Activated naive CD4-positive, alpha-beta T cell treated with anti-CD3 and anti-CD28 coated beads, Interleukin-2, amount 50 U/mL, for 72 hours (primary cell): ENCODE measurements at places on chromosomes 13 and 19.
A peak's percentile ranks its signal among the peaks of the same experiment; 100 is the strongest.

DNA sequence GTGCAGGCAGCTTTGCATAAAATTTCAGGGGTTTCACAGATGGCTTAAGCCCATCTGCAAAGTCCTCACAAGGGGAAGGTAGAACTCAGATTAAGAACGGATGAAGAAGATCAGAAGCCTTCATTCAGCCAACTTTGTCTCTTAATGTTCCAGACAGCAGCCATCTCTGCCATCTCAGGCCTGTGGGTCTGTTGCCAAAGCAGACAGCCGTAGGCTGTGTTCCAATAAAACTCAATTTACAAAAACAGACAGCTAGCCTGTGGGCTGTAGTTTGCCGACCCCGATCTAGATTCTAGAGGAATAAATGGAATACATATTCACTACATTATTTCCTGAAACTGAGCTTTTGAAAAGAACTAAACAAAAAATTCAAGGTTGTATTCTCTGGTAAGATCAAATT, 3.8 kb downstream of the DCUN1D2 start:
- DNase-seq = no peak

GRCh38 chr13:40496035-40496810, 170.2 kb downstream of the FOXO1 start:
- no peak for DNase-seq

DNA sequence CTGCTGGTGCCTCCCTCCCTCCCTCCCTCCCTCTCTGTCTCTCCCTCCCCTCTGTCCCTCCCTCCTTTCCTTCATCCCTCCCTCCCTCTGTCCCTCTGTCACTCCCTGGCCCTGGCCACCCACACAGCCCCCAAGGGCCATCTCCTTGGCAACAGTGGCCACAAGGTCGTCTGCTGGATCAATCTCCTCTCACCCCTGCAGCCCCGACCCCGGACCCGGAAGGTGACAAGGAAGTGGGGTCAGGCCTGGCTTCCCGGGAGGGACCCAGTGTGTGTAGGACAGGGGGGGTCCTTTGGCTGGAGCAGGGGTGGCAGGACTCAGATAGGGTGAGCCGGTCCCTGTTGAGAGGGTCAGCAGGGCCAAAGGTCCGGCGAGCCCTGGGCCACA, 21.9 kb upstream of the TCF3 start:
- DNase-seq = no peak

DNA sequence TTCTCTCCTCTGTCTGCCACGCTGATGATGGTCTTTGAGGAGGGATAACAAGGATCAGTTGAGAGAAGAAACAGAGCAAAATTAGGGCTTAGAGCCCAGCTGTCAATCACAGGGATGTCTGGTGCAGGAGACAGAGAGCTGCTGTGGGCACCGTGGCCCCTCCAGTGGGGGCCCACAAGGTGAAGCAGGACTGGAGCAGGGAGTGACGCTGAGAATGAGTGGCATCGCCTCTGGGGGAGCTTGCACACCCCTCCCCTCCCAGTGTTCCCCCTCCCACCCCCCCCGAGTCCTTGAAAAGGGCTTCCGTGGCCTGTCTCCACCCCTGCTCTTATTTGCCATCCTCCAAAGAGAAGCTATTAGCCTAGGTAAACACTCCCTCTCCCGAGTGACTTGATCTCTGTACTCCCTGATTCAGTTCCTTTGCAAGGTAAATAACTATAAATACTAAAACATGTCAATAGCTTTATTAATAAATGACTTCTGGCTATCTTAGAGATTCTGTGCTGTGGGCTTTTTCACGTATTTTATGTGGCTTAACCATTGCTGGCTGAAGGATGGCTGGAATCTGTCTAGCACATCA, 440.0 kb downstream of the ZNF536 start:
- DNase-seq = no peak

GRCh38 chr19:7063339-7063738, 4.9 kb upstream of the MBD3L3 start:
- DNase-seq = peak; percentile 2

GRCh38 chr19:42441049-42441445, 1.7 kb downstream of the CXCL17 start:
- DNase-seq = no peak

DNA sequence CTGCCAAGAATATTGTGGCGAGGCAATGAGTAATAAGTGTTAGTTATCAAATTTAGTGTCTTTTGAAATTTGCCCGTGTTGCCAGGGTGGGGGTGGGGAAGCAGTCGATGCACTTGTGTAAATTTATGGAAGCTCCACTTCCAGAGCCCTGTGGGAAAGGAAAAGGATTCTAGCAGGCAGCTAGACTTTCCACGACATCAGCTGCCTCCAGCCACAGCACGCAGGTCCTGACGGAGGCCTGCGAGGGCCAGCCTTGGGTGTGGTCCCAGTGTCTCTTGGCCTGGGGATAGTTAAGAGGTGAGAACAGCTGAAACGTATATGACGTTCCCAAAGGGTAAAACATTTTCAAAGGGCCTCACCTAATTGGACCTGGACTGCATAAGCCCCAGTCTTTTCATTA, 433.0 kb downstream of the TSHZ3 start:
- DNase-seq = no peak

GRCh38 chr13:40644838-40645604, 21.4 kb downstream of the FOXO1 start:
- DNase-seq = no peak

- DNase-seq = no peak
Observed at GRCh38 chr13:99822820-99823219, 148.7 kb downstream of the ZIC5 start.

DNA sequence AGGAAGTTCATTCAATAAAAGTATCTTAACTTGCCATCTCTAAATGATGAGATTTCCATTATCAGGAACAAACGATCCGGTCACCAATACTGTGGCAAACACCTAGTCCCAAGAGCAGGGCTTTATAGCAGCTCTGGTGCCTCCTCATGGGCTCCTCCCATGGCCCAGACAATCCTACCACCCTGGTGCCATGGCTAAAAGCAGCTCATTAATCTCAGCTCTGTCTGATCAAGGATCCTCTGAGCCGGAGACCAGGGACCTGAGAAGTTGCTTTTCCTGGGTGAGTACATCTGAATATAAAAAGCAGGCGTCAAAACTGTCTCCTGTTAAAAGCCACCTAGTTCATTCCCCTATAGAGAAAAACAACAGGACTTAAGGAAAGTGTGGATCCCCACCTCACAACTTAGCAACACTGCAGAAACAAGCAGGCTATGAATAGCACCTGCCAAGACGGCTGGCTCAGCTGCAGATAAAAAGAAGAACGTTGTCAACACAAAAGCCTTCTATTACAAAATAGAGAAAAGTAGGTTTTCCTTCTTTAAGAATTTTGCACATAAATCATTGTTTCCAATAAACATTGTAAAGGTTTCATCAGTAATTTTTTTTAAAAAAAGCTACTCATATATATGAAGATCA, 30.3 kb downstream of the TSHZ3 start:
- no peak for DNase-seq

DNA sequence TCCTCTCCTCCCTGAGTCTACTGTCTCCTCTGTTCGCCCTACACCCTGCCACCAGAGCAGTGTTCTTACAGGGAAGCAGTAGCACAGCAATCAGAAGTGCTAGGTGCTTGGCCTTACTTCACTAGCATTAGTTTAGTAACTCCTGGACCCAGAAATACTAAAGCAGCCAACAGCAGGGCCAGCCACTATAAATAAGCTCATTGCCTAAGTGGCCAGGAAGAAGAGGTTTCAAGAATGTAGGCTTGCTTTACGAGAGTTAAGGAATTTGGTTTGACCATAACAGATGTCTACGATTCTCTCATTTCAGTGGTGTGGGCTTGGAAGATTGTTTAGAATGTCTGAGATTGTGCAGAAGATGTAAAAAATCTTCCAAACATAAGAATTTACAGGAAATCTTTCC, 103.3 kb downstream of the ZAR1L start:
- DNase-seq = no peak

GRCh38 chr19:5914946-5915781, 1.1 kb downstream of the CAPS start:
- DNase-seq = no peak

DNA sequence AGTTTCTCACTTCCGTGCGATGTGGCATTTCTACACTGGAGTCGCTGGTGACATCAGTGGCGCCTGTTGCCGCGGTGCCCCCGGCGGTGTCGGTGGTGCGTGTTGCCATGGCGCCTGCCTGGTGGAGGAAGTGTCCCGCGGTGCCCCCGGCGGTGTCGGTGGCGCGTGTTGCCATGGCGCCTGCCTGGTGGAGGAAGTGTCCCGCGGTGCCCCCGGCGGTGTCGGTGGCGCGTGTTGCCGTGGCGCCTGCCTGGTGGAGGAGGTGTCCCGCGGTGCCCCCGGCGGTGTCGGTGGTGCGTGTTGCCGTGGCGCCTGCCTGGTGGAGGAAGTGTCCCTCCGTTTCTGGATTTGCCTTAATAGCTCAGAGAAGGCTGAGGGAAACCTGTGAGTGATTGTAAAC, 127.6 kb downstream of the KDM4B start:
- no peak for DNase-seq

DNA sequence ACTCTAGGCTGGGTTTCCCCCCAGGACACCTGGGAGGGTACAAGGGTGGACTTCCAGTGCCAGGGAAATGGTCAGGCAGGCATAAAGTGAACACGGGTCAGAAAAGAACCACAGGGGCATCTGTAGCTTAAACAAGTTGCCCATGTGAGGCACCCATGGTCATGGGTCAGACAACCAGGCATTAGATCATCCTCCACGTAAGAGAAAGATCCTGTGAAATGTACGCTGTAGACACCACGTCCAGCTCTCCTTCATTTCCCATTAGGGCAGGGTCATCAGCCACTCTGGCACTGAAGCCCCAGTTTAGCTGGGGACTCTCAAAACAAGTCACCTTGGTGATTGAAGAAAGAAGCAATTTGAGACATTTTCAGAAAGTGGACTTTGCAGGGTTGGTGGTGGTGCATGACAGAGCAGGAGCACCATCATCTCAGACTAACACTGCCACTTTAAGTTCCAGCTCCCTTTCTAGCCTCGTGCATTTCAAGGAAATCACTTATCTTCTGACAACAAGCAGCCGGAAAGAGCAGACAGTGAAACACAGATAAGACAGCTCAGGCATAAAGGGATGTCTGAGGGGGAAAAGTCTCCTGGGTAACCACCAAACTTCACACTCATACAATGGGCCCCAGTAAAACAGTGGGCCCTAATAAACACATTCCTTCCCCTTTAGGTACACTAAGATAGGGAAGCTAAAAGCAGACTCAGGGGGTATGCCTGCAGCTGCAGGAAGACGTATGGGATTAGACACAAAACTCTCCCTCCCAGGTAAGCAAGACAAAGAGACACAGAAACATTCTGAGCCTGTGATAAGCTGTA, 16.1 kb upstream of the SIGLEC6 start:
- no peak for DNase-seq

DNA sequence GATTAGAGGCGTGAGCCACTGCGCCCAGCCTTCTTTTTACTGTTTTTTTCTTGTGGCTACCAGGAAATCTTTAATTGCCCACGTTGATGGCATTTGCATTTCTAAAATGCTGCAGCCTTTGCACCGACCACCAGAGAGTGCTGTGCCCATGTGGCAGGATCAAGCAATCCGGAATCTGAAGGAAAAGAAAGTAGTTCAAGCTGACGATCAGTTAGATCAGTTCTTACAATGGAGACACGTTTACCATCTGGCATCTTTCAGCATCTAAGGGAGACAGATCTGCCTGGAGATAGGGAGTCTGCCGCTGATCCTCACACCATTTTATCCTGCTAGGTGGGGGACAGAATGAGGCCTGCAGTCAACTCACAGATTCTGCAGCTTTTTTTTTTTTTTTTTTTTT, 19.9 kb downstream of the TINCR start:
- DNase-seq = peak; percentile 16

DNA sequence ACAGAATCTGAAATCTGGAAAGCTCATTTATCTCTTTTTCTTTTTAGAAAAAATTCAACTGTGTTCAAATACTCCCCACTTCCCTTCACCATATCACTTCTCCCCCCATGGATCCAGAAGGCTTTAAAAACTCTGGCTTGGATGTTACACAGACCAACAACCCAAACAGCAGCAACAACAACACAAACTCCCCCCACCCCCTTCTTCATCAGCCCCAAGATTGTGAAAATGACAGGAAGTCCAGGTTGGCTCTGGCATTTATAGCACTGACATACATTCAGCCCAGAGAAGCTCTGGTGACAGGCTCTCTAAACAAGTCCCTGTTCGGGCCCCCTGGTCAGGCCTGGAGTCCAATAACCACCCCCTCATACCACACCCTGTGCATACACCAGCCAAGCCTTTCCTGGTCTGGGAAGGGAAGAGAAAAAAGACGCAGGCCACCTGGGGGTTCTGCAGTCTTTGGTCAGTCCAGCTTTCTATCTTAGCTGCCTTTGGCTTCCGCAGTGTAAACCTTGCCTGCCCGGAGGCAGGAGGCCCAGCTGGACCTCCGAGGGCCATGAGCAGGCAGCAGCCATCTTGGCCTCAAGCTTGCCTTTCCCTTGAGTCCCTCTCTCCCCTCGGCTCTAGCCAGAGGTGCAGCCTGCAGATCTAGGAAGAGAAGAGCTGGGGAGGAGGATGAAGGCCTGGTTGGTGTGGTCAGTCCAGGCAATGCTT, 6.8 kb downstream of the CDX2 start:
- DNase-seq = no peak

DNA sequence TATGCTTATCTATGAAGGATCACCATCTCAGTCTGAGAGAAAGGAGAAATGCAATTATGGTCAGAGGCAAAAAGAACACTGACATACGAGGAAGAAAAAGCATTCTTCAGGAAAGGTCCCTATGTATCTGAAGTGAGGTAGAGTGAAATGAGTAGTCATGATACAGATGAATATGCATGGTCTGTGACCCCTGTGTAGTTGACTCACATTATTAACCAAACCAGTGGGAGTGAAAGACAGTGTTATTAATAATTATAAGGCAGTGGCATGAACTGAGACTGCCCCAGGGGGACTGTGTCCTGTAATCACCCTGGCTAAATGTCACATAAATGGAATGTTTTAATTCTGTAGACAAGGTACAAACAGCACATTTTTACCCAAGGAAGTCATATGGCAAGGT, 1320.2 kb upstream of the PCDH9 start:
- DNase-seq = no peak

DNA sequence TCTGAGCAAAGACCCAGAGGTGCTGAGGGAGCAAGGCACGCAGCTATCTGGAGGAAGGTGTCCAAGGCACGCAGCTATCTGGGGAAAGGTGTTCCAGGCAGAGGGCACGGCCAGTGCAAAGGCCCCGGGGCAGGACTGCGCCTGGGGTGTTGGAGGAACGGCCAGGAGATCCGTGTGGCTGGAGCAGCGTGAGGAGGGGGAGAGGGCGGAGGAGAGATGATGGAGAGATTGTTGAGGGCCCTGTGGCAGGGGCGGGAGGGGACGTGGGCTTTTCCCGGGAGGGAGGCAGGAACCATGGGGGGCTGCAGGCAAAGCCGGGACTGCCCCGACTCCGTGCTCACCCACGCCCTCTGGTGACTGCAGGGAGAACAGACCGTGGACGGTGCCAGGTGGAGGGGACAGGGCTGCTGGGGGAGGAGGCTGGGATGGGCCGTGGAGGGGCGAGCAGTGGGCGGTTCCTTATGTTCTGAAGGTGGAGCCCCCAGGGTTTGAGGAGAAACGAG, 13.3 kb upstream of the MISP start:
- no peak for DNase-seq

- no peak for DNase-seq
Observed at GRCh38 chr13:63684822-63685221, 2269.2 kb upstream of the PCDH20 start.
